Fibroblast of the aortic adventitia (primary cell): ENCODE measurements at places on chromosomes 7 and 10. TPM values are rescaled to one million over a fixed set of nuclear protein-coding genes. Genes with fewer than 3 reads are reported as not detected.

WBP1L gene
- total RNA-seq = 28.4 and 76.1 TPM in 2 replicates

ZCWPW1 gene
- total RNA-seq = 2.4 and 3.0 TPM in 2 replicates

ABCB1 gene
- 0.08 and 0.36 TPM in 2 replicates for total RNA-seq

FXYD4 gene
- total RNA-seq = not detected in 2 replicates

AEBP1 gene
- 168 and 234 TPM in 2 replicates for total RNA-seq

FAM180A gene
- 2.5 and 71.0 TPM in 2 replicates for total RNA-seq

GJD4 gene
- total RNA-seq = 0.09 TPM in 1 of 2 replicates, not detected in the other

SNCG gene
- total RNA-seq = 2.8 and 18.2 TPM in 2 replicates

COL13A1 gene
- 6.0 and 10.7 TPM in 2 replicates for total RNA-seq

PKD2L1 gene
- not detected in 2 replicates for total RNA-seq

DYDC2 gene
- total RNA-seq = not detected in 2 replicates

GAD2 gene
- not detected in 2 replicates for total RNA-seq

CTAGE8 gene
- 6.2 TPM in 1 of 2 replicates, not detected in the other for total RNA-seq

LGI1 gene
- total RNA-seq = 0.16 and 0.18 TPM in 2 replicates

PNLIPRP3 gene
- total RNA-seq = not detected in 2 replicates

MACC1 gene
- 0.18 and 0.49 TPM in 2 replicates for total RNA-seq

GRCh38 chr10:70752571-70752970 is 32.6 kb downstream of the TBATA start:
- DNase-seq = no peak

DNA sequence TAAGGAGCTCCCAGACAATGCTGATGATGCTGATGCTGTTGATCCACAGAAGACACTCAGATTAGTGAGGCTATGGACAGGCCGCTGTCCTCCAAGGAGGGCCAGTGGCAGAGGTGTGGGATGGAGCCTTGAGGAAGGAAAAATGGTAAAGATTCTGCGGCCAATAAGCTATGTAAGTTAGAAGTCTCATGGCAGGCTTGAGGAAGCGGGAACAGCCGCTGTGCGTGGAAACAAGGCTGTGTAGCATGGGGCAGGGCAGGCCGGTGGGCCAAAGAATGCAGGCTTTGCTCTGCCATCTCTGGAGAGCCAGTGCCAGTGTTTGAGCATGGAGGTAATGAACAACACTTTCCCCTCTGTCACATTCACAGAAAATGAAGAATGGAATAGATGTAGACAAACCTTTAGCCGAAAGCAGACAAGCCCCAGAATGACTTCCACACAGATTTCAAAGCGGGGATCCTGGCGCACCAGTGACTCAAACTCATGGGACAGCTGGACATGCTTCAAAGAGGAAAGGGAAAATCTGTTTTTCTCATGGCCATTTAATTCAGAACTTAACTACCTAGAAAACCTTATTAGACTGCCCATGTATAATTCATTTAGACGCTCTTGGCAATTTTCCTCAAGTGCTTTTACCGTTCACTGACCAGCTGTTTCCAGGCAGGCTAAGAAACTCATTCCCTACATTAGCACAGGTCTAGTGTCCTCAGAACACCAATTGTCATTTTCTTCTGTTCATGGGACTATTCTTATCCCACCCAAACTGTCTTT is 16.9 kb upstream of the FIGNL1 start:
- no peak for DNase-seq

DNA sequence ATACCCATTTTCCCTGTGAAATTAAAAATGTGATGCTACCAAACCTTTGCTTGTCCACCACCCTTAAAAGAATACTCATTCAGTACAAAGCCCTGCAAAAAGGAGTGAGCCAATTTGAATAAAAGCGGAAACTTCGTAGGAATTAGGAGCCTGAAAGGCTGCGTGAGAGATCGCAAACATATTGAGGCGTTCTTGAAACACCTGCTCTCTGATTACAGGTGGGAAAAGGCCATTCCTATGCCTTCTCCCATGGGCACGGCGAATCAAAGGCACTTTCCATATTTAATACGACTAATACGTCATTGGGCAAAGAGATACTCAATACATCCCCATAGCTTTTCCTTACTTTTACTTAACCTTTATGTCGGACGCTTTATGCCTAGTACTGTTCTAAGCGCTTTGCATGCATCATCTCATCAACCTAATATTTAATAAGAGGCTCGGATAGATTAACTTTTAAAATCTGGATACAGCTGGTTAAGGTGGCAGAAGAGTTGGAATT is 30.9 kb upstream of the KMT2E start:
- no peak for DNase-seq

DNA sequence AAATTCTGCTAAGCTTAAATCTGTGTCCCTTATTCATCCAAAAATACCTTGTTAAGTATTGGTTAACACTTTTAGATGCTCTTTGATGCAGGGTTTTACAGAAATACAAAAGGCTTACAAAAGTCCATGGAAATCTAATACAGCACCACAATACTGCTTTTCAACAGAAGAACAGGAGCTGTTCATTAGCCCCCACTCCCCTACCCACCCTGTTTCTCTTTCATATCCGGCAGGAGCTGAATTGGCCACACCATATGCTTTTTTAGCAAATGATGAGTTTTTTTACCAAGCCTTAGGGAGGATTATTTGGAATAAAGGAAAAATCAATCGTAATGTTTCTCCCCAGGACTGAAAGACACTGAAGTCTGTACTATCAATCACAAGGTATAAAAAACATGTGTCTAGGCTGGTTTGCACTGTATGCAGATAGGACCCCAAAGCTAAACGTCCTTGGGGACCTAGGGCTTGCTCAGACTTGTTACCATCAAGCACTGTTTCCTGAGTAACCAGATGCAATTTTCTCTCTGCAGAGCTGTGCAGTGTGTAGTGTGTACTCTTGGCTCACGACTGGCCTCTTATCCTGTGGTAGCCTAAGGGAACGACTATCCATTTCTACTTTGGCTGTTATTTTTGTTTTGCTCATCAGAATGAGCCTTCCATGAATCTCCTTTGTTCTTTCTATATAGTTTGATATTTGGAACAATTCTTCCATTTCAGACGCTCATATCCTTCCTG is 143.3 kb upstream of the LRGUK start:
- no peak for DNase-seq

DNA sequence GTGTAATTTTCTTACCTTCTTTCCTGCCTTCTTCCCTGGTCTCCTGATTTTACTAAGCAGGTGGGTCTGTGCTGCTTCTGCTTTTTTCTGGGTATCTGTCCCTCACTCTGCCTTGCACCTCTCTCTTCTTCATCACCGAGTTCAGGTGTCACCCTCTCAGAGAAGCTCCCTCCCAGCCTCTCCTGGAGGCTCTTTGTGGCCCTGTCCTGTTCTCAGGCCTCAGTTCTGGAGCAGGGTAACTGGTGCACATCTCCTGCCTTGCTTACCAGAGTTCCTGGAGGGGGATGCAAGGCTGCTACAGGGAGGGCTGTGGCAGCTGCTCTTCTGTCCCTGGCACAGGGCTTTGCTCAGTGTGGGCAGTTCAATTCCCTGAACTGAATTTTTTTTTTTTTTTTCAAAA is 66.1 kb downstream of the RBM33 start:
- DNase-seq = no peak

DNA sequence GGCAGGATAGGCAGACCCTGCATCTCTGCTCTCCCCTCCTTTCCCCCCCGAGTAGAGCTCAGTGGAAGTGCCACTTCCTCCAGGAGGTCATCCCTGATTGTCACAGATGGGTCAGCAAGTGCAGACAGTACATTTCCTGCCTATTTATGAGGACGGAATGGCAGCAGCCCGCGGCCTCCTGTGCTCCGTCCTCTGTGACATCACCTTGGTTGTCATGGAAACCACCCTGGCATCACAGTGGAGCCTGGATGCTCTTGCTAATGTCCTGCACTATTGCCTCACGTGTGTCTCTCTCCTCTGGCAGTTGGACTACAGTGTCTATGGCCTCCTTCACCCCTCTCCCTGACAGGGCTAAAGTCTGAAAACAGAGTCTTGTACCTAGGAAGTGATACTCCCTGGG is 148.6 kb downstream of the SH3PXD2A start:
- DNase-seq = no peak

DNA sequence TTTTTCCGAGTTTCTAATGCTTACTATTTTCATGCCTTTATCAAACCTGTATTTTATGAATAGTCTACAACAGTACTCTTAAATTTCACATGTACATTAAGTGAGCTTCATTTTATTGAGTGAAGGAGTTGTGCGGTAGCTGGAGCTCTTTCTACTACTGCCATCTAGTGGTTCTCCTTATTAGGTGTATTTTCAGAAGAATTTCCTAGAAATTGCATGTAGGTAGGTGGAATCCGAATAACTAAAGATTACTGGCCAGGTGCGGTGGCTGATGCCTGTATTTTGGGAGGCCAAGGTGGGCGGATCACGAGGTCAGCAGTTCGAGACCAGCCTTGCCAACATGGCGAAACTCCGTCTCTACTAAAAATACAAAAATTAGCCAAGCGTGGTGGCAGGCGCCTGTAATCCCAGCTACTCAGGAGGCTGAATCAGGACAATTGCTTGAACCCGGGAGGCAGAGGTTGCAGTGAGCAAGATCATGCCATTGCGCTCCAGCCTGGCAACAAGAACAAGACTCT is 38.3 kb downstream of the LRRC72 start:
- DNase-seq = peak; percentile 72

DNA sequence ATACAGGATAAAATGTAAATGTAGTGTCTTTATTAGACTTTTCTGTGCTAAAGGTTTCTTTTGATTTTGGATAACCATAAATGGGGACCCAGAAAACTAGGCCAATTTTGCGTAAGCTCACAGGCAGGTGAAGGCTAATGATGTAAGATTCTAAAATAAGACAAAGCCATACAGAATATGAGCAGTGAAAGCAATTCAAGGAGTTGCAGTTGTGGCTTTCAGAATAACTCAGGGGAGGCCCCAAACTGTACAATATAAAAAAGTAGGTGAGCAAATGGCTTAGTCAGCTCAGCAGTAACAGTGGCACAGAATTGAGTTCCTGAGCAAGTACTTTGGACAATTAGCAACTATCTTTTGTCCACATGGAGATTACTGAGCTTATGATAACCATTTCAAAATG is 81.7 kb upstream of the NRP1 start:
- DNase-seq = no peak

GRCh38 chr7:154929006-154929726 is 73.8 kb downstream of the PAXIP1 start:
- DNase-seq = peak; percentile 10

GRCh38 chr10:115706026-115706425 is 567.0 kb downstream of the GFRA1 start:
- DNase-seq = no peak

GRCh38 chr7:155984028-155984580 is 171.8 kb upstream of the SHH start:
- DNase-seq = no peak

DNA sequence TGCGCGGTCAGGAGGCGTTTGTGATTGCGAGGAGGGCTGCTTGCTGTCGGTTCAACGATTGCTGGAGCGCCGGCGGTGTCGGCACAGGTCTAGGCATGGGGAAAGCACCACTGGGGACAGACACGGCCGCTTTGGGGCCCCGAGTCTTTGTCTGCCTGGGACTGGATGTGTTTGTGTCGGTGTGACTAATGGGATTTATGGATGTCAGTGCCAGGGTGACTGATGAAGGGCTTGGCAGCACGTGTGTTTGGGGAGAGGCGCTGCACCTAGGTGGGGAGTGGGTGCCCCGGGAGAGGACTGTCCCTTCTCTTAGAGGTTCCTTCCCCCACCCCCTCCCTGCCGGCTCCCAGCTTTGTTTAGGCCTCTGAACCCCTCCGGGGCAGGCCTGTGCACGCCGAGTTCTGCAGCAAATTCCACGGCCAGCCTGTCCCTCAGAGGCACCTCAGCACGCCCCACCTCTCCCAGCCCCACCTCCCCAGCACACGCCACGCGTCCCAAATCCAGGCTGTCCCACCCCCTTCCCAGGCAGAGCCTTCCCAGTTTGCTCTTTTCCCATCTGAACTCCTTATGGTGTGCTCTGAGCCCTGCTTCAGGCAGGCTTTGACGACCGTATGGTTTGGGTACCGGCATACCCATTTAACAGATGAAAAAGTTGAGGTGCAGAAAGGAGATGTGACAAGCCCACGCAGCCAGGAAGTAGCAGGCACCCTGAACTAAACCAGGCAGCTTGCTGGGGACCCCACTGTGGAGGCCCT is 6.4 kb upstream of the TNRC18 start:
- peak; percentile 68 for DNase-seq

DNA sequence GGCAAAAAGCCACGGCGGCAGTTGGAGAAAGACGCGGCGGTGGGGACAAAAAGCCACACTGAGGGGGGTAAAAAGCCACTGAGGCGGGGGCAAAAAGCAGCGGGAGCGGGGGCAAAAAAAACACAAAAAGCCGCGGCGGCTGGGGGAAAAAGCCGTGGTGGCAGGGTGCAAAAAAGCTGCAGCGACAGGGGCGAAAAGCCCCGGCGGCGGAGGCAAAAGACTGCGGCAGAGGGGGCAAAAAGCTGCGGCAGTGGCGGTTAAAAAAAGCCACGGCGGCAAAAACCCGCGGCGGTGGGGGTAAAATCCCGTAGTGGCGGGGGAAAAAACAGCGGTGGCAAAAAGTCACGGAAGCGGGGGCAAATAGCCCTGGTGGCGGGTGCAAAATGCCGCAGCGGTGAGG is 527.3 kb downstream of the ZNF33B start:
- no peak for DNase-seq

DNA sequence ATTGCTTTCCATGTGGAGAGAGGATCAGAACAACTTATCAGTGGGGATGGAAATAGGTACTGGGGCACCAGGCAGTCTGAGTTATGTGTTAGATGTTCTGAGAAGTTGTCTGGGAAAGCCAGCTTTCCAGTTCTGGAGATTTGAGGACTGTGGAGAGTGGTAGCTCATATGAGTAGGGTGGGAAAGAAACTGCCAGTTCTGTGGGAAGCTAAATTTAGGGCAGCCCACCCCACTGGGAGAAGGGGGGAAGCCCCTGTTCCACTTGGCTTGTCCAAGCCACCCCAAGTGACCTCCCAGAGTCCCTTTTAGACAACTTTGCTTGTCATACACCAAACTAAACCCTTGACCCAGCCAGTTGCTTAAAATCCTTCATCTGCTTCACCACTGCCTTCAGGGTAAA is 189.5 kb downstream of the REEP3 start:
- no peak for DNase-seq

GRCh38 chr10:132671228-132672154 is 114.5 kb downstream of the NKX6-2 start:
- no peak for DNase-seq

DNA sequence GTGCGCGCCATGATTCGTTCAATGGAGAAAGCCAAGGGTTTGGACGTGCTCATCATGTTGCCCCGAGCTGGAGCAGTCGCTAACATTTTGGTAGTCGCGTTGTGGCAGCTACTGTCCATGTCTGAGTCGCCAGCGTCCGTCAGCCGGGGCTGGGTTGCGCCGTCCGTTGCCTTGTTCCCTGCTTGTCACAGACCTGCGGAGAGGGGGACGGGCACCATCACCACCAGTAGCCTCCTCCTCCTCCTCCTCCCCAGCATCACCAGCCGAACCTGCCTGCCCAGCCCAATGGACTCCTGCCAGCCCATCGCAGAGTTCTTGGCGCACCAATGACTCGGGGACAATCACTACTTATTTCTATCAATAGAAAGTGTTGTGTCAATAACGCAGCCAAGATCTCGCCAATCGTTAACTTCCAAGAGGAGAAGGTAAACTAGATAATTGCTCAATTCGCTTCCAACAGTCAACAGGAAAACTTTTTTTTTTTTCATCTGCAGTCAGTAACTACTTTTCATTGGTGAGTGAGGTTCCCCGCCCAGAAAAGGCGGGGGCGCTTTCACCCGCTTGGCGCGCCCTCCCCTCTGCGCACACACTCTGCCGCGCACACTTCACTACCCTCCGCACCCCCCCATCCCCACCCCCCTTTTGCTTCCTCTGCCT is at the start of gene FEZF1:
Gene FEZF1 (minus strand): TSS at position 432 of the 657 bp plus-strand sequence. CDS start 313 bp downstream, at position 119.
- no peak for DNase-seq
